ENCODE measurements at places on chromosomes 5 and 9. TPM values are rescaled to one million over a fixed set of nuclear protein-coding genes. Genes with fewer than 3 reads are reported as not detected.

GABRB2 gene
- 0.76 TPM for polyA plus RNA-seq

GMCL2 gene
- not detected for polyA plus RNA-seq

RANBP3L gene
- 0.47 TPM for polyA plus RNA-seq

PCDHGA6 gene
- polyA plus RNA-seq = 2.6 TPM

IFNE gene
- not detected for polyA plus RNA-seq

EGFLAM gene
- polyA plus RNA-seq = 46.6 TPM

DNA sequence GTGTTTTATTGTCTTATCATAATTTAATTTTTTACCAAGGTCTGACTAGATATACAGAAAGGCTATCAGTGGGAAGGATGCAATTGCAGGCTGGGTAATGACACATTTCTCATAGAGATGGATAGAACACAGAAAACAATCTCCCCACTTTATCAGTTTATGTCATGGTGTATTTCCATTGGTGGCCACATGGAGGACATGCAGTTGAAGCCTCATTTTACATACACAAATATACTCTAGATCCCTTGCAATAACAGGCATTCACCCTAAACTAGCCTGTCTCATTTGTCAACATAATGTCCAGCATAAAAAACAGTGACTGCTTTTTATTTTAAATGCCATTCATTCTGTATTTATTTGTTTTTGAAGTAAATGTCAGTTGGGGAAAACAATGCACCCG, 526.3 kb downstream of the GABRG2 start:
- no peak for DNase-seq

DNA sequence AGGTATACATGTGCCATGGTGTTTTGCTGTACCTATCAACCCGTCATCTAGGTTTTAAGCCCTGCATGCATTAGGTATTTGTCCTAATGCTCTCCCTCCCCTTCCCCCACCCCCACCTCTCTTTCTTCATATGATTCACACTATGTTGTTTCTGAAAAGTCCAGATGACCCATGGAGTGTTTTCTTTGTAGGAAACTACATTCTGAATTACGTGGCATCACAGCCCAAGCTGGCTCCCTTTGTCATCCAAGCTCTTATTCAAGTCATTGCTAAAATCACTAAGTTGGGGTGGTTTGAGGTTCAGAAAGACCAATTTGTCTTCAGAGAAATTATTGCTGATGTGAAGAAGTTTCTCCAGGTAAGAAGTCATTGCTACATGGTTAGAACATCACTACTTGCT, 30.4 kb downstream of the RANBP17 start:
- DNase-seq = no peak

All from forelimb muscle (tissue), 1 donor.